Renal pelvis (tissue), 12 donors: ENCODE measurements at places on chromosomes 7 and 10. TPM values are rescaled to one million over a fixed set of nuclear protein-coding genes. Genes with fewer than 3 reads are reported as not detected.
A peak's percentile ranks its signal among the peaks of the same experiment; 100 is the strongest.

- DNase-seq = no peak
Measured at GRCh38 chr10:88522715-88523114, 60.4 kb downstream of the RNLS start.

DNA sequence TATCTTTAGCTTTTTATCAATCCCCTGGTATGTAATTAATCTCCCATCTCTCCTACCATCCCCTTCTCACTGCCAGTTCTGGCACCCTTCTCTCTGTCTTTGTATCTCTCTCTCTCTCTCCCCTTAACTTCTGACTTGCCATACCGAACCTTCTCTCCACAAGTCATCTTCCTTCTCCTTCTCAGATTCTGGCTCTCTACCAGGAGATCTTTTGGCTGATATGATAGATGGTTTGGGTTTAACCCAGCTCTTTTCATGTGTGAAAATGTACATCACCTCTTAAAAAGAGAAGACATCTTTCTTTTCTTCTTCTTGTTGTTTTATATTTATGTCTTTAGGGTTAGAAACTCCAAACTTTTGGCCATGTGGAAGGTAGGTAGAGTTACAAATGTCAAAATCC lies 196.7 kb downstream of the HGF start:
- no peak for DNase-seq

DNA sequence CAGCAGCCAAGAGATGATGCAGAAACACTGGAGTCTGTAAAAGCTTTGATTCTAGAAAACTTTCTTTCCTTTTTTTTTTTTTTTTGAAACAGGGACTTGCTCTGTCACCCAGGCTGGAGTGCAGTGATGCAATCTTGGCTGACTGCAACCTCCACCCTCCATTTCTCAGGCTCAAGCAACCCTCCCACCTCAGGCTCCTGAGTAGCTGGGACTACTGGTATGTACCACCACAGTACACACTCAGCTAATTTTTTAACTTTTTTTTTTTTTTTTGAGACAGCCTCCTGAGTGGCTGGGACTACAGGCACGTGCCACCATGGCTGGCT lies 17.0 kb upstream of the BAG3 start:
- no peak for DNase-seq

- DNase-seq = peak; percentile 75
Measured at GRCh38 chr7:154913638-154914307, 89.2 kb downstream of the PAXIP1 start.

DNA sequence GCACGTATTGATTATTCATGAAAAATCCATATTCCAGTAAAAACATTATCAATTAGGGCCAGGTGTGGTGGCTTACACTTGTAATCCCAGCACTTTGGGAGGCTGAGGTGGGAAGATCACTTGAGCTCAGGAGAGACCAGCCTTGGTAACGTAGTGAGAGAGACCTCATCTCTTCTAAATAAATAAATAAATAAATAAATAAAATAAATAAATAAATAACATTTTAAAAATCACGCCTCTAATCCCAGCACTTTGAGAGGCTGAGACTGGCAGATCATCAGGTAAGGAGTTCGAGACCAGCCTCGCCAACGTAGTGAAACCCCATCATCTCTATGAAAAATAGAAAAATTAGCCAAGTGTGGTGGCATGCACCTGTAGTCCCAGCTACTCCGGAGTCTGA lies 32.1 kb downstream of the NRBF2 start:
- DNase-seq = no peak

The CAMK2B gene
- polyA plus RNA-seq = 3.3 TPM

The HACD1 gene
- 15.9 TPM for polyA plus RNA-seq

GRCh38 chr7:150388709-150389531 lies 9.8 kb downstream of the ZNF775 start:
- DNase-seq = no peak

- DNase-seq = peak; percentile 17
Measured at GRCh38 chr10:6748981-6749635, 169.0 kb upstream of the PRKCQ start.
